RPMI7951 (cell line): ENCODE measurements at places on chromosomes 12 and 14. TPM values are rescaled to one million over a fixed set of nuclear protein-coding genes. Genes with fewer than 3 reads are reported as not detected.

DNA sequence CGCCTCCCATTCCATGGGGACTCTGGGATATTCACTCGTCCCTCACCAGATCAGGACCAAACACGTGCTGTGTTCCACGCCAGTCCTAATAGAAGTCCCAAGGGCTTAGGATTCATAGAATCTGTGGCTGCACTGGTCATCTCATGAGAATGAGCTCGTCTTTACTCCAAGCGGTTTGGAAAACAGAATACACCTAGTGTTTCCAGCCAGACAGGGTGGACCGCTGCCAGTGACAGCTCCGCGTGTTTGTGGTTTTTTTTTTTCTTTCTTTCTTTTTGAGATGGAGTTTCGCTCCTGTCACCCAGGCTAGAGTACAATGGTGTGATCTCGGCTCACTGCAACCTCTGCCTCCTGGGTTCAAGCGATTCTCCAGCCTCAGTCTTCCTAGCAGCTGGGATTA lies 75.1 kb downstream of the GLT1D1 start:
- DNase-seq: no peak

- no peak for DNase-seq
These were observed 16.2 kb upstream of the CATSPERB start for GRCh38 chr14:91748049-91748448.

DNA sequence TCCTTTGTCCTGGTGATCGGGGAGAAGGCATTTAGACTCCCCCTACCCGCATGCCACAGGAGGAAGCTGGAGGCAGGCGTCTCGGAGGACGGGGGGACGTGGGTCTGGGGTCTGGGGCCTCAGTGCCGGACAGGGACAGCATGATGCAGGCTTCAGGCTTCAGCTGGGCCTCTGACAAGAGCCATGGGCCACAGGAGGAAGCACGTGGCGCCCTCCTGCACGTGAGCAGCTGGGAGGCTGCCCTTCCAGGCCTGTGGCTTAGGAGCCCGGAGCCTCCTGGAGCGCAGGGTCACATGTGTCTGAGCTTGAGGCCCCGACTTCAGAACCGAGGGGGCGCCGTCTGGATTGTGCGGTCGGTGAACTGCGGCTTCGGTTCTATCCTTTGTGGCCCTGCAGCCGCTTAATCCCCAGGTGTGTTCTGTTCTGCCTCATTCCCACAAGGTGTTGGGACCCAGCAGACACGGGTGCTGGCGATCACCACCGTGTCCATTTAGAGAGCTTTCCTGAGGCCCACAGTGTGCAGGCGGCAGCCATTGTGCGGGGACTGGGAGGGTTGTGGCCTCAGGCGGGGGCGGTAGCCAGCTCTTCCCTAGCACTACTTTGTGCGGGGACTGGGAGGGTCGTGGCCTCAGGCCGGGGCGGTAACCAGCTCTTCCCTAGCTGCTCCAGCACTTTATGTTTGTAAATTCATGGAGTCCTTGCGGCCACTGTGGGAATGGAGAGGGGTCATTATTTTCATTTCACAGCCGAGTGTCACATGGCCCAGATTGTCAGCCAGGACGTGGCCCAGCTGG lies 150.2 kb downstream of the ADGRD1 start:
- DNase-seq: no peak

The E2F7 gene
- 19.1 and 26.3 TPM in 2 replicates for total RNA-seq

The TSPAN8 gene
- total RNA-seq: not detected in 2 replicates

The KIF26A gene
- total RNA-seq: not detected in 2 replicates

The IRAK4 gene
- total RNA-seq: 10.8 and 13.7 TPM in 2 replicates
